ENCODE measurements at places on chromosomes 5 and 9.

DNA sequence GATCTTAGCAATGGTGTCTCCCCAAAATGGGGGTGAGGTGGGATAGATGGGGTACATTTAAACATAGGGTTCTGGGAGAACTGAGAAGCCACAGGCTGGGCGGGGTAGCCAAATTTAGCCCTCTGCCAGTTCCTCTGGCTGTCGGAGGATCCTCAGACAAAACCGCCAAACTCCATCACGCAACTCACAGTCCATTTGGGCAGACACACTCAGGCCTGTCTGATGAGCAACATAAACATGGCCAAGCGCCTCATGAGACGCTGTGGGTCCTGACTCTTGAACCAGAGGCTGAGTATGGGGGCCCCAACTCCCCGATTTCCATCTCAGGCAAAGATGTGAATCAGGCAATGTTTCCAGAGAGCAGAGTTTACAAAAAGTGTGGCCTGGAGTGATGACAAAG lies 162.3 kb downstream of the FGF18 start:
- DNase-seq: no peak

DNA sequence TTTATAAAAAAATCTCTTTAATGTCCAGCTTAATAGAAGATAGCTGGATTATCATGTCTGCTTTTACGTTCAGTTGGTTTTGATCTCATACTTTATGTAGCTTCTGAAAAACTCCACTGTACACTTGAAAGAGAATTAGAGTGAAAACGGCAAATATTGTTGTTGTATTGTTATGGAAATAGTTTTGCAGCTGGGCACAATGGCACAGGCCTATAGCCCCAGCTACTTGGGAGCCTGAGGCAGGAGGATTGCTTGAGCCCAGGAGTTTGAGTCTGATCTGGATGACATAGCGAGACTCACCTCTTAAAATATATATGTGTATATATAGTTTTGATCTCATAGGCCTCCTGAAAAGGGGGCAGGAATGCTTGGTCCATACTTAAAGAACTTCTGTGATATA lies 67.4 kb upstream of the PRRC1 start:
- no peak for DNase-seq

- no peak for DNase-seq
Observed at GRCh38 chr5:32384621-32385020, 59.9 kb downstream of the ZFR start.

- DNase-seq: no peak
Observed at GRCh38 chr5:67020096-67020615, 176.4 kb downstream of the CD180 start.

DNA sequence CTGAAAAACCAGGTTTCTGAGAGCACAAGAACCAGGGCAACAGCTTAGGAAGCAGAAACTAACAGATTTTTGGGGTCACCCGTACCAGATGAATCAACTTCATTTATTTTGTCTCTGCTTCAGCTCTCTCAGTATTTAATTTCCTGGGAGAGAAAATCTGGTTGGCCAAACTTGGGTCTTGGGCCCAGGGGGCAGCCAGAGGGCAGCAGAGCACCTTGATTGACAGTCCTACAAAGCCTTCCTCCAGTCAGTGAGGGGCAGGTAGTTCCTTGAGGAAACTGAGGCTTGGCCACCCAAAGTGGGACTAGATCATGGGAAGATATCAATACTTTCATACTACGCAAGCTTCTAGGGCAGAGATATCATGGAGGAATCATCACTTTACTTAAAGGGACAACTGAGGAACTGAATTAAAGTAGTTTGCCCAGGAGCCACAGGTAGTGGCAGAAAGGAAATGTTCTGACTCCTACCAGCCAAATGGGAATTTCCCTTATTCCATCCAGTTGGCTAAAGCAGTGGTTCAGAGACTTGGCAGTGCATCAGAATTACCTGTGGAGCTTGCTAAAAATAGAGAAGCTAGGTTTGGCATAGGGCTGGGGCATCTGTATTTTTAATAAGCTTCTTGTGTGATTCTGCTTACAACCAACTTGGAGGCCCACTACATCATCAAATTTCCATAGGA lies 21.5 kb upstream of the ARHGAP26 start:
- DNase-seq: no peak

DNA sequence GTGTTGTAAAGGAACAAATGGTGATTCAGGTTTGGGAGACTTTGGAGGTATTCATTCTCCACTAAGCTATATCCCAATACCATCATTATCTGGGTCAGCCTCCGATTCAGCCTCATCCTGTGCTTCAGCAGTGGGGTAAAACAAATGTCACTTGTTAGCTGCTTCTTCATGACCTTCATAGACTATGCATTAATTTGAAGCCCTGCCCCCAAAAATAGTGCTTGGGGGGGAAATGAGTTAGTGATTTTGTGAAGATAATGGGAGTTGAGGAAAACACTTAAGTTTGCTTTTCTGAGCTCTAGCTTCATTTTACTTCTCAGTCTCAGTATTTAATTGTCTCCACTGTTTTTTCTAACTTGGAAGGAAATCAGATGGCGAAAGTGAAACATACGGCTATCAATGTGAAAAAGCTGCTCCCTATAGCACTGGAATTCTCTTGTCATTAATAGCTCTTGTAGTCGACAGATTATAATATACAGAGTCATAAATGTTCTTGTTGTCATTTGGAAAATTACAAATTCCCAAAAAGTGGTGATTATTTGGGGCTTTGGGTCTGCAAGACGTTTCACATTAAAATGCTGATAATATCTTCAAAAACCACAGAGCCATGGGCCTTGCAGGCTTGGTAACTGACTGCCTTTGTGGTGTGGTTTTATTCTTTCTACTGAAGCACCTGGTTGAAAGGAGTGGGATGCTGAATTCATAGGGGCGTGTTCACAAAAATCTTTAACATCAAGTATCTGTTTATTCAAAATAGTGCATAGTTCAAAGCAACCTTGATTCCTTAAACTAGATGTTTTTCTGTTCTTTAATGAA lies 40.0 kb downstream of the PIK3R1 start:
- DNase-seq: no peak

- DNase-seq: peak; percentile 24
Observed at GRCh38 chr5:82225525-82226172, 52.5 kb downstream of the RPS23 start.

- no peak for DNase-seq
Observed at GRCh38 chr5:2741956-2742355, 9.5 kb downstream of the IRX2 start.

DNA sequence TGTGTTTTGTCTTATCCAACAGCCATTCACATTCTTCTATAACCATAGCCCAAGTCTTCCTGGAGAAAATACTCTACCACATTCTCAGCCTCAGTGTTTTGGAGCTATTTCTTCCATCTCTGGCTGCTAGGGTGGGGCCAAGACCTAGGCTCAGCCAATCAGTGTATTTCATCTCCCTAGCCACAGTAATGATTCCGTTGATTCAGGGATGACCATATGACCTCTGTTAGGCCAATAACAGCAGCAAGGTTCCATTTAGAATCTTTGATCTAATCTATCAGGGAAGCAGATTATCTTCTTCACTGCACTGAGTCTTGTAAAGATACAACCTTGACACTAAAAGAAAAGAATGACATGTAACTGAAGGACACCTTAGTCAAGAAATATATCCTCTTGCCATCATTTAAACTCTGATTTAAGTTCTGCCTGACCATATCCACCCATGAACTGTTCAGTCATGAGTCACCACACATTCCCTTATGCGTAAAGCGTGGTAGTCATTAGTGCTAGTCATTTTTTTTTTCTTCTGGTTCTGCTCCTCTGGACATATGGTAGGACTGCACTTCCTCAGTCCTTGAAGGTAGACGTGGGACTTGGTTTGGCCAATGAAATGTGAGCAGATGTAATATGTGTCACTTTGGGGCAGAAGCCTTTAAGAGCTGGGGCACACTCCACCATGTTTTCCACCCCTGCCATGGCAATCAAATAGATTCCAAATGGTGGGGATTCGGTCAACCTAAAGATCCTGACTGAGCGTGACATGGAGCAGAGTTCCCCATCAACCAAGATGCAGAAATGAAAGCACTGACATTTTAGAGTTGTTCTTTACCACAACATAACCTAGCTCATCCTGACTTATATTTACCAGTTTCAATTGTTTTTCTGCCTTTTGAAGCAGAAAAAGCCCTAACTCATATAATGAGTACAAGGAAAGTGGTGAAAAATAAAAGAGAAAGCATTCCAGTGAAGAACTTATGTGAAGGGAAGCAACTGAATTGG lies 12.7 kb upstream of the PRELID2 start:
- DNase-seq: no peak

DNA sequence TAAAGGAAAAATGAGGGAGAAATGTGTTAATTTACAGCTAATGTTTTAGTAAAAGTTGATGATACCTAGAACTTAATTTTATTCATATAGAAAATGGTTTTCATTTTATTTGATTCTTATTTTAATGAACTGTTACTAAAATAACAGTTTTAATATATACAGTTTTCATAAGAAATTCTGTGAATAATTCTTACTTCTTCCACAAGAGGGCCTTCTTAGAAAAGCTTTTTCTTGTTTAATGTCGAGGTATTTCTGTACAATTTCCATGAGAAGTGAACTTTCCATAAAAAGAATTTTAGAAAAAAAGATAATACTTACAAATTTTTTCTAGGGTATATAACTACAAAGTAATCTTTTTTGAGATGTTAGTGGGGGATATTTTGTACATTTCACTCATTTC lies 73.9 kb downstream of the KLF9 start:
- no peak for DNase-seq

- DNase-seq: no peak
Observed at GRCh38 chr5:35198686-35199085, 31.6 kb downstream of the PRLR start.

- no peak for DNase-seq
Observed at GRCh38 chr9:129184596-129185122, 6.6 kb upstream of the IER5L start.

DNA sequence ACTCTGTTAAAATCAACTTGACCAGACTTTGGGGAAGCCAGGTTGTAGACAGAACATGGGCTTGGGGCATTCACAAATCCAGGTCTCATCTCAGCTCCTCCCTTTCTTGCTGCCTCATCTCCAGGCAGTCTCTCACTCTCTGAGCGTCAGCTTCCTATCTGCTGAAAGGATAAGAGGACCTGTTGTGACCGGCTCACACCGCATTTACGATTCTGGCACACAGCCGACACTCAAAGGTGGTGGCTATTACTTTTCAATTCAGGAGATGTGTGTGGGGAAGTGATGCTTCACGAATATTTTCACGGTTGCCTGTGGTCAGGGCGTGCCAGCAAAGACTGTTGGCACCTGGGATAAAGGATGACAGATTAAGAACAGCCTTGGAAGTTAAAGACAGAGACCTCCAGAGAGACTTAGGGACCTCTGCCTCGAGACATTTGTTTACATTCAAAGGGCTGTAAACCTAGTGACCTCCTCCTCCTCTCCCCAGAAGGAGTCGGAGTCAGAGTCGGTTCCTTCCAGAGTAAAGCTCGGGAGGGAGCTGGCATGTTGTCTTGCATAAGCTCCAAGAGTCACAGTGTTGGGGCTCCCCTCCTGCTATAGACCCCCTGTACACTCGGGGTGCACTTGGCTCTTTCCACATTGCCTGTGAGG lies 83.2 kb downstream of the AK8 start:
- no peak for DNase-seq

DNA sequence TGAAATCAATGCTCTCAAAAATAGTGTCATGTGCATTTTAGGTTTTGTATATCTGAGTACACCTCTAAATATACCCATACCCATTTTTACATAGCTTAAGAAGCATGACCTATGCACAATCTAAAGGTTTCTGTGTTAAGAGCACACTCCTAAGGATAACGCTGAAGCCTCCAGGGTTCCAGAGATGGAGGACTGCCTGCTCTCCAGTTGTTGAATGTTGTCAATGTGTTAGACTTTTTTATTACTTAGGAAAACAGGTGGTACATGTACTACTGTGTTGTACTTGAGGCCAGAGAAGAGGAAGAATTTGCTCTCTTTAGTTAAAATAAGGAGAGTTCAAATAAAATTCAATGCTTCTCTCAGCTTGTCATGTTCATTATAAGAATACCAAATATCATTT lies 141.2 kb downstream of the EMB start:
- DNase-seq: no peak

GRCh38 chr9:14824481-14824880 lies 85.7 kb downstream of the FREM1 start:
- no peak for DNase-seq

GRCh38 chr5:113278976-113279375 lies 155.8 kb downstream of the TSSK1B start:
- DNase-seq: no peak

GRCh38 chr5:161686881-161687280 lies 1.4 kb downstream of the GABRA6 start:
- DNase-seq: no peak

GRCh38 chr5:168296682-168297081 lies 5.2 kb downstream of the WWC1 start:
- DNase-seq: no peak

DNA sequence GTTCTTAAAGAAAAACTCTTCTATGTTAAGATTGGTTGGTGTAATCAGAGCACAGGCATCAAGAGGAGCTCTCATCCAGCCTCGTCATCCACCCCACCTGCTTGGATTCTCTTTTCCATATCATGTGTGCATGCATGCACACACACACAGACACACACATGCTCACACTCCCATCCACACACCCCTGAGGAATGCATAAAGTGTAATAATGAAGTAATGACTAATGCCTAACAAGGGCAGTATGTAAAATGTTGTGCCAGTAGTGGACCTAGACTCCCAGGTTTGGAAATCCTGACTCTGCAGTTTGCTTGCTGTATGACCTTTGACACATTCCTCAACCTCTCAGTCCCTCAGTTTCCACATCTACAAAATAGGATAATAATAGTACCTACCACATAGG lies 280.0 kb upstream of the ANKRD55 start:
- no peak for DNase-seq

DNA sequence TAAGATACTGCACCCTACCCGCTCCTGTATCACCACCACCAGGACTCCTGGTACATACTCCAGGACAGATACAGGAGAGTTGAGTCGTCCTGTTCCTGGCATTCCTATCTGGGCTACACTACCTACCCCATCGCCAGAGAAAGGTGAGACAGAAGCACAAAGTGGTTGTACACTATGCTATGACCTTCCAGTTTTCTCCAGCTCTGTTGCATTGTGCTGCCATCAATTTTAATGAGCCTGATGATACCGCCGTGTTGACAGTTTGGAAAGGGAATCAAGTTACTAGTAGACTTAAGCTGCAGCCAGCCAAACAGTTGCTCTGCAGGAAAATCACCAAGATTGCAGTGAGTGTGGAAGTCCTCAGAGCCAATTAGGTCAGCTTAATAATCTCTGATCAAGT lies 35.2 kb downstream of the ANP32B start:
- DNase-seq: no peak

GRCh38 chr5:141841378-141842180 lies 36.6 kb downstream of the PCDH1 start:
- no peak for DNase-seq

DNA sequence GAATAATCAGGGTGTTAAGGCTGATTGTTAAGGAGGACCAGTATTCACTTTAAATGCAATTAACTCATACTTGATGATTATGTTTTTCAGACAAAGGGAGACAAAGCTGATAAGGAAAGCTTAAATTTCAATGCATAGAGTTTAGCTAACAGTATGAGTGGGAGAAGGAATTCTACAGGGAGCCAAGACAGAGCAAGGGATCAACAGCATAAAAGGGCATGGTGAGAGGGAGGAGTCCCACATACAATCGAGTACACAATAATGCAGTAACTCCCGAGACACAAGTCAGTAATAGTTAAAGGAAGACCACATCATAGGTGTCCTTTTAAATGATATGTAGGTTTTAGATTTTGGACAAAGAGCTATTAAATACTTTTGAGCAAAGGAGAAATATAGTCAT lies 191.7 kb upstream of the PTPRD start:
- no peak for DNase-seq
